ENCODE measurements at places on chromosomes 1 and 21.

- no peak for DNase-seq
Observed at GRCh38 chr1:15625056-15625917, 8.0 kb downstream of the DDI2 start.

DNA sequence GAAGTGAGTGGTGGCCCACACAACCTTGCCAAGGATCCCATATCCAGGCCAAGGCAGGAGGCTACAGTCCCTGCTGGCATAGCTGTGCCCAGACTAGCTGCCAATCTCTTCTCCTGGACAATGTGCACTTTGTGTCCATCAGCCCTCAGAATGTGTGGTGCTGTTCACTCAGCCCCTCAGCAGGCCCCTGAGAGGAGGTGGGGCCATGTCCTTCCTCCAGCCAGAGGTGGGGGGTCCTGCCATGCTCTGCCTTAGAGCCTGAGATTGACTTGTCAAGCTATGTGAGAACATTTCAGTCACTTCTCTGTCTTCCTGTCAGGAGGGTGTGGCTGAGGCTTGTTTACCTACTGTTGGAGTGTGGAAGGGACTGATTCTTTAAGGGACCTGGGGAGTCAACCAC lies 1.4 kb downstream of the NCF2 start:
- no peak for DNase-seq

DNA sequence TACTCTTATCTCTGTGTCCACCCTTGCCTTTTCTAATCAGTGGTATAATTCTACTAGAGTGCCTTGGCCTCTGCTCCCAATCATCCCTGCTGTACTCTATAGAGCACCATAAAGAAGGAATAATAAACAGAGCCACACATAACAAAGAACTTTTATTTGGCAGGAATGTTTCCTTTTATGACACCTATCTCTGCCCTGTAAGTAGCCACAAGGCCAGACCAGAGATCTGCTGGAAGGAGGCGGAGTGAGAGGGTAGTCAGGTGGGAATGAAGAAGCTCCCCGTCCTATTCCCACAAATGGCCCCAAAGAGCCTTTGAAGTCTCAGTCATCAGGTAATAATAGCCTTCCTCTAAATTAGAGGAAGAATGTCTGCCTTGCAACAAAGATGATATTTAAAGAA lies 32.7 kb downstream of the WLS start:
- DNase-seq: no peak

GRCh38 chr1:200075938-200076546 lies 48.5 kb downstream of the NR5A2 start:
- no peak for DNase-seq

DNA sequence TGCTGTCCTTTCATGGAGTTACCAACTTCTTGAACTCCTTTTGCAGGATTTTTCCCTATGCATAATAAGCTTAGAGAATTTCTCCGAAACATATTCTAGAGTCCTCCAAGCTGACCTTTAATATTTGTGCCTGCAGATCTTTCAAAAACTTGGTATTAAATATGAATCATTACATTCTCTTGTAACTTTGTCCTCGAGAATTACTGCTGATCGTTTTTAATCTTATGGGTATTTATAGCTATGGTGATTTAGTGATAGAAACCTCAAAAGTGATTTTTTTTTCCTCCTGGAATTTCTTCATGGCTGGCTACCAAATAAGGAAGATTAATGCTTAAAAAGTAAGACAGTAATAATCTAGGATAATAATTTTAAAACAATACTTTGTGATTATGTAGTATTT lies 39.1 kb downstream of the MAP3K21 start:
- DNase-seq: no peak

GRCh38 chr1:241964550-241965282 lies 7.1 kb downstream of the BECN2 start:
- no peak for DNase-seq

GRCh38 chr1:212611000-212611948 lies 2.7 kb downstream of the ATF3 start:
- DNase-seq: no peak

- DNase-seq: no peak
Observed at GRCh38 chr1:32953495-32953894, 11.1 kb downstream of the RNF19B start.

- no peak for DNase-seq
Observed at GRCh38 chr1:208357644-208358507, 113.7 kb upstream of the PLXNA2 start.

GRCh38 chr1:199064971-199065370 lies 426.1 kb downstream of the PTPRC start:
- DNase-seq: no peak

GRCh38 chr21:38346286-38346685 lies 89.5 kb downstream of the KCNJ15 start:
- no peak for DNase-seq

DNA sequence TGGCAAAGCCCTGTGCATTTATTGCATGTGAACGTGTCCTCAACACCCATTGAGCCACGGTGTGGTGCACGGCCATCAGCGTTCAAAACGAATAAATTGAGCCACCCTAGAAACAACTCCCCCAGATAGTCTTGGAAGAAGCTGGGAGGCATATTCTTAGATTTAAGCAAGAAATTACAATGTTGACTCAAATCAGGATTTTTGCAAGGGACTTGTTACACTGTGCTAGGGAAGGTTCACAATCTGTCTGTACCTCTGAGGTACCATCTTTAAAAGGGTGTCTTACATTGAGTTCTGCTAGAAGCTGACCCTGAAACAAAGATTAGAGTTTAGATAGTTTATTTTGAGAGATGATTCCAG lies 16.2 kb downstream of the CD247 start:
- no peak for DNase-seq

- no peak for DNase-seq
Observed at GRCh38 chr21:34576041-34576511, 38.8 kb downstream of the RCAN1 start.

DNA sequence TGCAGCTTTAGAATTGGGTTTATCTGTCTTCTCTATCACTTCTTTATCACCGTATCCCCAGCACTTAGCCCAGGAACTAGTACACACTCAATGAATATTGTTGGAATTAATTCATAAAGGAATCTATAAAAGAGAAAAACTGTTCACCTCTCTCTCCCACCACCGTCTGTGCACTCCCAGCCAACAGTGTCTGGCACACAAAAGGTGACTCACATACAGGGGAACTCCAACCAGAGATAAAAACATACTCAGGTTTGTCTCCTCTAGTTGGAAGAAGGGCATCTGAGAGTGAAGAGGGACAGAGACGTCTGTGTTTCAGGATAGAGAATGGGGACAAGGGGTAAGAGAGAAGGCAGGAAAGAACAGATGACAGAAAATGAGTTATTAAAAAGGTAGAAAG lies 10.0 kb downstream of the ITLN1 start:
- no peak for DNase-seq

DNA sequence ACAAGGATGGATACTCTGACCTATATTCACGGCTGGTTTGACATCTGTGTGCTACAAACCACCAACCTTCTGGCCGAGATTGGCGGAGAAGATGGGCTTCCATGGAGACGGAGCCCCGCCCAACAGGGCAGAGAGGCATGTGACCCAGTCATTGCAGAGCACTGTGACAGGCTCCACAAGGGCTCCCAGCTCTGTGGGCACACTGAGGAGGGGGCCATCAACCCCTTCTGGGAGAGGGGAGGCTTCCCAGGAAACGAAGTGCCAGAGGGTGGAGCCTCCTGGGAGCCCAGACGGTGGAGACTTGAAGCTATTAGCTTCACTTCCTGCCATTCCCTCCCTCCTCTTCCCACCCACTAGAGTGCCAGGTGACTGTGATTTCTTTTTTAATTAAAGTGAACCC lies 71.6 kb upstream of the IFFO2 start:
- no peak for DNase-seq

DNA sequence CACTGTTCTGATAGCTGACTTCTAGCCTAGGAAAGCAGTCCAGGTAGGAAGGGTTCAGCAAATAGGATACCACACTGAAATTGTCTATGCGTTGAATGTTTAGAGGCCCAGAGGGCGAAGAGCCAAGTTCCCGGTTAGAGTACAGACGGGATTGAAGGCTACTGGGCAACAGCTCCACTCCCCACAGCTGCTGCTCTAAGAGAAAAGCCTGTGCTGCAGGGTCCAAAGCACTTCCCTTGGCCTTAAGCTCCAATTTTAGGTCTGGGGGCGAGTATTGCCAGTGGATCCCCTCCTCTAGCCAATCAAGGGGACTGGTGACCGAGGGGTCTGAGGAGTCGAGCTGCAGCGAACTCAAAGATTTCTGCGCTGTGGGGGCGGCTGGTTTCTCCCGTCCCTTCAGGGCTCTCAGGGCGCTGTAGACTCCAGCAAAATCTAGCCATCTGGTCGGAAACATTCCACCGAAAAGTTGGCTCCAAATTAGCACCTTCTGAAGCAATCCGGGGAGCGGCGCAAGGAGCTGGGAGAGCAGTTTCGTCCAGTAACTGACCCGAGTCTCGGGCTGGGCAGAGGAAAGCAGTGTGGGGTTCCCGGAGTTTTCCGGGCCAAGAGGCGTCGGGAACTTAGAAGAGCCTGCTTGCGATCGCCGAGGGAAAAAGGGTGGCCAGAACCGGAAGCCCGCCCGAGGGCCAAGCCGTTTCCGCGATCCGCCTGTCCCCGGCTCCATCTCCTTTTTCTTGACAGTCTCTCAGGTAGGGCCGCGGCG lies 748 bp downstream of the PPP1R15B start:
- DNase-seq: no peak

GRCh38 chr21:34640858-34641257 lies 25.9 kb upstream of the RCAN1 start:
- no peak for DNase-seq

DNA sequence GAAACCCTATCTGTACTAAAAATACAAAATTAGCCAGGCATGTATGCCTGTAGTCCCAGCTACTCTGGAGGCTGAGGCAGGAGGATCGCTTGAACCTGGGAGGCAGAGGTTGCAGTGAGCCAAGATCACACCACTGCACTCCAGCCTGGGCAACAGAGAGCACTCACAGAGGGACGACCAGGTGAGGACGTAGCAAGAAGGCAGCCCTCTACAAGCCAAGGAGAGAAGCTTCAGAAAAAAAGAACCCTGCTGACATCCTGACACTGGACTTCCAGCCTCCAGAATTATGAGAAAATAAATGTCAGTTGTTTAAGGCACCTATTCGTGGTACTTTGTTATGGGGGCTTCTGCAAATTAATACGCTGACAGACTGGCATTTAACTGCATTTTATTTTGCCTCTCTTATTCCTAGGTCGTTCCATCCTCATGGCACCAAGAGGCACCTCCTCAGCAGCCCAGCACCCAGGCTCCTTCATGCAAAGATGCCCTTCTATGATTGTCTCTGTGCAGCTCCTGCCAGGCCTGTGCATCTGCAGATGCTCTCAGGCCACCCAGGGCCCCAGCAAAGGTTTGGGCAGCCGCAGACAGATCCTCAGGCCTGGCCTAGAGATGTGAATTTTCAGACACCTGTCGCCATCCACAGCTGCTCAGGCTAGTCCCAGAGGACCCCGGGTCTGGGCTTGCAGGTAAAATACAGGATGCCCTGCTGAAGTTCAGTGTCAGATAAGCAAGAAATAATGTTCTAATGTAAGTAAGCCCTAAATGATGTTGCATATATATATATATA lies 86.0 kb upstream of the COX20 start:
- DNase-seq: no peak

- no peak for DNase-seq
Observed at GRCh38 chr1:59258412-59259032, 38.4 kb upstream of the FGGY start.

GRCh38 chr1:221824025-221824424 lies 82.1 kb upstream of the DUSP10 start:
- DNase-seq: no peak

DNA sequence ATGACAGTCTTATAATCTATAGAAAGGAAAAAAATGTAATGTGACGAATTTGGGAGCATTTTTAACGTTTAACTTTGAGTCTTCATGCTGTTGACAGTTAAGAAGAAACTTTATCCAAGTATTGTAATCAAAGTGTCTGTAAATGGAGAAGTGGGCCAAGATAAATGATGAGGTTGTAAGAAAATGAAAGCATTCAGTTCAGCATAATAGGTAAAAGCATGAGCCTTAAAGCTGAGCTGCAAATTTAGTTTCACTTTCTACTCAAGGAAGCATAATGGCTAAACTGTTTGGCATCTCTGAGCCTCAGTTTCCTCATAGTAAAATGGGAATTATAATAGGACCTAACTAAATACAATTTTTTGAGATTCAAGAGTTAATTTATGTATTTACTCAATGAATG lies 1554.8 kb downstream of the KCNT2 start:
- DNase-seq: no peak

GRCh38 chr1:55833529-55834091 lies 618.4 kb upstream of the USP24 start:
- no peak for DNase-seq

DNA sequence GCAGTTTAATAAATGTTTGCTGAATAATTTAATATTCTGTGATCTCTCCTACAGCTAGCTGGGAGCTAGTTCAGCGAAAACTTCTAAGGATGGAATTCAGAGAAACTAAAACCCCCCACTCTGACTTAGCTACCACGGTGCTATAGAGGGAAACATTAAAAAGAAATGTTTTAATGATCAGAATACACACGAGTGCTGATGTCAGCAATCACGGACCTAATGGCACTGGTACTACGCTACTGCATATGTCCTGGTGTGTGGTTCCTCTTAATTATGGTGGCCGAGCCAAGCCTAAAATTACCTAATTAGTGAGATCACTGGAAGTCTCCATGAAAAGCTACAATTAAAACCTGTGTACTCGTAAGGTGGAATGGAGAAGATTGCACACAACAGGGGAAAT lies 23.9 kb upstream of the LSM10 start:
- no peak for DNase-seq

DNA sequence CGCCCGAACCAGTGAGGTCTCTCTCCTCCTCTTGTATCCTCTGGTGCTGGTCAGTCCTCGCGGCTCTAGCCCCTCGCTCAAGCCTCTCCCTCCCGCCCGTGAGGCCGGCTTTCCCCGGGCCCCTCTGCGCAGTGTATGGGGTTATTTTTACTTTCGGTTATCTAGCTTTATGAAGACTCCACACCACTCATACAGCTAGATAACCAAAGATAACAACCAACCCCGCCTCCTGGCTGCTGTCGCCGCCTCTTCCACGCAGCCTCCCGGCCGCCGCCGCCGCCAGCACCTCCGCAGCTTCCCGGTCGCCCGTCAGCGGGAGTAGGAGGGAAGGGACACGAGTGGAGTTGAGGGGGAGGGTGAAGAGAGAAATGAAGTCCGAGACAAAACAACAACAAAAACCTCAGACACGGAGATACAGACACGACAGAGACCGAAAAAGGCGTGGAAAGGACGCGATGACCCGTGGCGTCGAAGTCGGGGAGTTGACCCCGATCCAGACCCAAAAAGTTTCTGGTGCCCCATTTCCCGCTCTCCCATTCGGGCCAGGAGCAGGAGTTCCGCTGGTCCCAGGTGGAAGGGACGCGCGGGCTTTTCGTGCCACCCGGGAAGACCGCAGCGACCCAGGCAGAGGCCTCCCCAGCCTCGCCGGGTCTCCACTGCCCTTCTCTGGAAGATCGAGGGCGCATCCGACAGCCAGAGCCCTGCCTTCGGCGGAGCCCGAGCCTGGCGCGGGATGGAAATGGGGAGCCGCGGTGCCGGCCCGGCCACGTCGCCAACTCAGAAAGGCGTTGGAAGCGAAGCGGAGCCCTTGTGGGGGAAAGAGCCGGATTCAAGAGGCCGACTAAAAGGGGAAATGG lies 51.4 kb downstream of the RHBG start:
- DNase-seq: no peak

Measured in iPS DF 6.9 (cell line).